ENCODE measurements at places on chromosomes 2 and 18.

DNA sequence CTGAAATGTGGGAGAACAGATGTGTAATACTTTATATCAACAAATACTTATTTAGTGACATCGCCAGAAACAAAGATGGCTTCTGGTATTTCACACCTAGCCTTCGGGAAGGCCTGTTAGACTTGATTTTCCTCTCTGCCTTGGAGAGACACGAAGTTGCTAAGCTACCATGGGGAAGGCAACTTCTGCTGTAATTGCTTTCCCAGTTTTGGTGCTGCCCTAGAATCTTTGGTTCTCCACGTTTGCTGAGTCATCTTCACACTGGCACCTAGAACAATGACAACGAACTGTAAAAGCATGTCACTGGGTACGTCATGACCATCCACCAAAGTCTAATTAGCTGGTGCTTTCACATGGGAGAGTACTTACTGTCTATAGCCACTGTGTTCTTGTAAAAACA lies 58.7 kb upstream of the ACTR3 start:
- DNase-seq: no peak

DNA sequence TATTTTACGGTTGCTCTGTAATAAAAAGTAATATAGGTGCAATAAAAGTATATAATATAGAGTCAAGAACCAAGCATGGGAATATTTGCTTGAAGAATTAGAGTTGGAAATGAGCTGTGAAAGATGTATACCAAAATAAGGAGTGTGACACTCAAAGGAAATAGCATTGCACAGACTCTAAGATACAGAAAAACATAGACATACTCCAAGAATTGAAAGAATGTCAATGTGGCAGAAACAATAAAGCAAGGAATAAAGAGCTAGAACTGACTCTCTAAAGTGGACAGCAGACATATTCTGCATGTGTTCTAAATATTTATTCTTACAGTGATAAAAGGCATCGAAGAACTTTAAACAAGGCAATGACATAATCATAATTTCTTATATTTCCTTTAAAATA lies 561.1 kb upstream of the SETBP1 start:
- DNase-seq: no peak

DNA sequence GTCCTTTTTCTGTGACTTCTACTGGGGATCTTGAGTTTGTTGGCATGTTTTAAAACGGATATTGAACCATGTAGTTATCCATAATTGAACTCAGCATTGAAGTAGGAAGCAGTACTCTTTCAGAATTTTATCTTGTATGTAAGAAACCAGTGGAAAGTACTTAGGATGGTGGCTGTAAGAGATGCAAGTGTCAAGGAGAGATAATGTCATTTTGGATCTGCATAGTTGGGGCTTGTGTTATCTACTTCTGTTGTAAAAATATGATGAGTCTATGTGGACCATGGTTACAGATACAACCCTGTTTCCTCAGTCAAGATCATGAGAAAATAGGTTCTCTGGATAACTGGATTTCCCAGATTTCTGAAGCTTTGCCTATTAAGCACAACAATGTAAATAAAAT lies 113.7 kb downstream of the NAB1 start:
- DNase-seq: no peak

DNA sequence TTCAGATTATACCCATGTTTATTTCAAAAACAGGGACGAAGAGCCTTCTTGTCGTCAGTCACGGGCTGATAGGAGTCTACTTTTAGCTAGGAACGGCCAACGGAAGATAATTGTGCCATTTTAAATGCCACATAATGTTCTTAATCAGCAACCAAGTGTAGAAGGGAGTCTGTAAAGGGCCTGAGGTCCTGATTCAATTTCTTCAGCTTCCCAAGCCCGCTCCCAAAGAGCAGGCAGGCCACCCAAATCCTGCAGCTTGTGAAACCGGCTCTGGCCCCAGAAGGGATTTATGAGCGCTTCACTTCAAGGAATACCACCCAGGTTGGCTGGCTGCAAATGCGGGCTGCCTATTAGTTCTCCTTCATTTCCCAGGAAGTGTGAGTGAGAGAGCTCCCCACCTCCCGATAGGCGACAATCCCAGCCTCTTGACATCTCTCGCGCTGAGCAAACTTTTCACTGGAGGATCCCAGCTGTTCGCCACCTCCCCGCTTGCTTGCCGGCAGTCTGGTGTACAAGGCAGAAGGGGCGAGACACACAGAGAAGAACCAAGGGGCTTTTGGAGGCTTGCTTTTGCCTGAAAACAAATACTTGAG lies 272.9 kb downstream of the CDH20 start:
- DNase-seq: no peak

DNA sequence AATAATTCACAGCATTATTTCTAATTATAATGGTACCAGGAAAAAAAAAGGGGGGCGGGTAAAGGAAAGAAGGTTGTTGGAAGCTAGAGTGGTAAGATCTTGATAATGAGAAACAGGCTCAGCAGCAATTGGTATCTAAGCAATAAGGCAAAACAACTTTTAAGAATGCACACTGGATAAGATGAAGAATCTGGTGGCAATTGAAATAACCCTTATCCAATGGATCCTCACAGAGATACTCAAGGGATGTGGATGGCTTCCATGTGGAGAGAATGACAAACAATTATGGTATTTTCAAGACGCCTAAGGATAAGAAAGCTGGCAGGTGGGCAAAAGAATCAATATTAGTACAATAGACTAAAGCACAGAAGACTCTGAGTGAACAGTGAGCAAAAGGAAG lies 153.6 kb downstream of the UPP2 start:
- DNase-seq: no peak

GRCh38 chr18:38243291-38243690 lies 677.7 kb upstream of the CELF4 start:
- DNase-seq: no peak

DNA sequence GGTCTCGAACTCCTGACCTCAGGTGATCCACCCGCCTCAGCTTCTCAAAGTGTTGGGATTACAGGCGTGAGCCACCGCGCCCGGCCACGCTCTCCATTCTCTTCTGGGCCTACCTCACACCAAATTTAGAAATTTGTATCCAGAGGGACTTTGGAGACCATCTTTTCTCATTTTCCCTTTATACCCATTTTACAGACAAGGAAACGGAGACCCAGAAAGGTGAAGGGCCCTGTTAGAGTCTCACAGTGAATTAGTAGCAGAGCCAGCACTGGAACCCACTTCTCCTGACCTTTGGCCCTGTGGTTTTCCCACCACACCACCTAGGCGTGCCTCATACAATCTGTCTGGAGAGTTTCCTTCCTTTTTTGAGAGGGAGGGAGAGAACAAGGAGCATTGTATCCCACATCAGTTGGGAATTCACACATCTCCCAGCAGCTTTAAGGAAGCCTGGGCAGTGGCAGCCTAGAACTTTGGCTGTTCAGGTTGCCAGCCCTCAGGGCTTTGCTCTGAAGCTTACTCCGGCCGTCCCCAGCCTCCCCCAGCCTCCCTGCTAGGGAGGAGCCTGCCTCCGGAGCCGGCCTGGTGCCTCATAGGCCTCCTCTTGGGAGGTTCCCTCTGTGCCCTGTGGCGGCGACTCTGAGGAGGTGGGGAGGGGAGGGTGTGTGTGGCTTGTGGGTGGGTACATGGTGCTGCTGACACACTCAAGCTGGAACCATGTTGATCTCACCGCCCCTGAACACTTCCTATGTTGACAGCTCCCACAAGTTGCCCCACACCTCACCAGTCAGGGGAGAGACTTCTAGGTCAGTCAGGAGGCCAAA lies 13.8 kb downstream of the FOSL2 start:
- no peak for DNase-seq

GRCh38 chr18:48238636-48239035 lies 170.5 kb downstream of the ZBTB7C start:
- DNase-seq: no peak

- DNase-seq: no peak
Observed at GRCh38 chr2:202007015-202007982, 26.4 kb upstream of the FZD7 start.

DNA sequence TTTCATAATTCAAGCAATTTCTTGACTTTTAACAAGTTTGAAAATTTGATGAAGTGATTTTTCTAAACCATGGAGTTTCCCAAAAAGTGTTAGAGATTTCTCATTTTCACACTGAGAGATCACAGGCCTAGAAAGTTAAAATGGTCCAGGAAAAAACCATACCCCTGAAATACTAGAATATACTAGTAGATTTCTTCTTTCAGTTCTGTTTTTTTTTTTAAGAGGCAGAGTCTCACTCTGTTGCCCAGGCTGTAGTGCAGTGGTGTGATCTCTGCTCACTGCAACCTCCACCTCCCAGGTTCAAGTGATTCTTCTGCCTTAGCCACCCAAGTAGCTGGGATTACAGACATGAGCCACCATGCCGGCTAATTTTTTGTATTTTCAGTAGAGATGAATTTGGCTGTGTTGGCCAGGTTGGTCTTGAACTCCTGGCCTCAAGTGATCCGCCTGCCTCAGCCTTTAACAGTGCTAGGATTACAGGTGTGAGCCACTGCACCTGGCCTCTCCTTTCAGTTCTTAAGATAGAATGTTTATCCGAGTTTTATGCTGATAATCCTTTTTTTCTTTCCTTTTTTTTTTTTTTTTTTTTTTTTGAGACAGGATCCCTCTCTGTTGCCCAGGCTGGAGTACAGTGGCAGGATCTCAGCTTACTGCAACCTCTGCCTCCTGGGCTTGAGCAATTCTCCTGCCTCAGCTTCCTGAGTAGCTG lies 14.4 kb downstream of the MTHFD2 start:
- no peak for DNase-seq

- DNase-seq: no peak
Observed at GRCh38 chr18:74905247-74905646, 303.7 kb downstream of the PTGR3 start.

- no peak for DNase-seq
Observed at GRCh38 chr18:31099450-31100230, 2.6 kb downstream of the DSC2 start.

DNA sequence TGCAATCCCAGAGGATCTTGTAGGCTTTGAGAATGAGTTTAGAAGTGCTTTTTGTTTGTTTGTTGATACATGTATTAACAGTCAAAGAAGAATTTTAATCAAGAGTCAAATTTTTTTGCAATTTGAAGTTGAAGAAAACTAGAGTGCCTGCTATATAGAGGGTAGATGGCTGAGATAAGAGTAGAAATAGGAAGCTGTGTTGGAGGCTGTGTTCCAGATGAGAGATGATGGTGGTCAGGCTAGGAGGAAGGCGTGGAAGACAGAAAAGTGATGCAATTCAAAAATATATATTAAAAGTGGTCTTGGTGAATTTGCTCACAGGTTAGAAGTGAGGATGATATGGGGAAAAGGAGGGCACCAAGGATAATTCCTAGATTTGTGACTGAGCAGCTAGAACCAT lies 978.3 kb downstream of the BCL11A start:
- DNase-seq: no peak

DNA sequence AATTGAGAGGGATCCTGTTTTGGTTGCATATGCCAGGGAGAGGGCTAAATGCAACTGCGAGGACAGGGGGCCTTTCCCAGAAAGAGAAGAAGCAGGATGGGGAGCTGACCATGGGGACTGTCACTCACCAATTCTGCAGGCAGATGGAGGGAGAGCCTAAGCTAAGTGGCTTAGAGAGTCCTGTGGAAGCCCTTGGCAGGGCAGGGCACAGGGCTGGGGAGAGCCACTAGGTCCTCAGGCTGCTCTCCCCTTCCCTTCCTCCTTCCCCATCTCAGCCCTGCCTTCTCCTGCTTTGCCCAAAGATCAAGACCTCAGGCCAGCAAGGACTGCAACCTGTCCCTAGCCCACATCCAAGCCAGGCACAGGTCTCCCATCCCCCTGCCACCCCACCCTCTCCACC lies 24.4 kb upstream of the CATIP start:
- no peak for DNase-seq

DNA sequence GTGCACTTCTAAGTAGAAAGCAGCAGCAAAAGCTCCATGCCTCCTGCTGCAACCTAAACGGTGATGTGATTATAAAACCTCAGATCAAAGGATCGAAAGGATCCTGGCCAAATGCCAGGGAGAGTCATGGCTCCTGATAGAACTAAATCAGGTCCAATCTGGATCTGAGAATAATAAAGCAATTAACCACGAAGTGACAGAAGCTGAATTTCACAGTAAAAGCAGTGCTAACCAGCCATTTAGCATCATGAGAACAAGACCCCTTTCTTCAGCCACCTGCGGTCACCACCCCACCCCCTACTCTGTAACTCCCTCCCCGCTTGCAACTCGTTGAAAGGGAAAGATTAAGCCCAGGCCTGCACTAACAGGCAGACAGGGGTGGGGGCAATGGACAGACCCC lies 748.7 kb downstream of the BCL11A start:
- no peak for DNase-seq

- no peak for DNase-seq
Observed at GRCh38 chr18:79416022-79416676, 20.4 kb downstream of the NFATC1 start.

- no peak for DNase-seq
Observed at GRCh38 chr2:220191031-220191430, 563.6 kb downstream of the SLC4A3 start.

GRCh38 chr2:110170102-110170501 lies 34.7 kb downstream of the NPHP1 start:
- no peak for DNase-seq

DNA sequence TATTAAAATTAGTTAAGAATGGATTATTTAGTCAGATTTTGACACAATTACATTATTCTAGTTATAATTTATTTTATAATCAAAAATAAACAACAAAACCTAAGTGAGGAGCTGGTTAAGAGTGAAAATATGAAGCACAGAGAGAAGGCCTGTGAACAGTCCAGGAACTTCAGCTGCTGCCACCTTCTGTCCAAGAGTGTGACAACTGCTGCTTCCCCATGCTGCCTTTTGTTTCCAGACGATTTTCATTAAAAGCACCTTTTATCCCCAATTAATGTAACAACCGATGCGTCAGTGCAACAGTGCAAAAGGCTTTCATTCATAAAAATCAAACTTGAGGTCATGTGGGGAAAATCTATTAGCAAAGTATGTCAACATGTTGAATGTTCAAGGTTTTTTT lies 363.6 kb downstream of the CTNNA2 start:
- no peak for DNase-seq

DNA sequence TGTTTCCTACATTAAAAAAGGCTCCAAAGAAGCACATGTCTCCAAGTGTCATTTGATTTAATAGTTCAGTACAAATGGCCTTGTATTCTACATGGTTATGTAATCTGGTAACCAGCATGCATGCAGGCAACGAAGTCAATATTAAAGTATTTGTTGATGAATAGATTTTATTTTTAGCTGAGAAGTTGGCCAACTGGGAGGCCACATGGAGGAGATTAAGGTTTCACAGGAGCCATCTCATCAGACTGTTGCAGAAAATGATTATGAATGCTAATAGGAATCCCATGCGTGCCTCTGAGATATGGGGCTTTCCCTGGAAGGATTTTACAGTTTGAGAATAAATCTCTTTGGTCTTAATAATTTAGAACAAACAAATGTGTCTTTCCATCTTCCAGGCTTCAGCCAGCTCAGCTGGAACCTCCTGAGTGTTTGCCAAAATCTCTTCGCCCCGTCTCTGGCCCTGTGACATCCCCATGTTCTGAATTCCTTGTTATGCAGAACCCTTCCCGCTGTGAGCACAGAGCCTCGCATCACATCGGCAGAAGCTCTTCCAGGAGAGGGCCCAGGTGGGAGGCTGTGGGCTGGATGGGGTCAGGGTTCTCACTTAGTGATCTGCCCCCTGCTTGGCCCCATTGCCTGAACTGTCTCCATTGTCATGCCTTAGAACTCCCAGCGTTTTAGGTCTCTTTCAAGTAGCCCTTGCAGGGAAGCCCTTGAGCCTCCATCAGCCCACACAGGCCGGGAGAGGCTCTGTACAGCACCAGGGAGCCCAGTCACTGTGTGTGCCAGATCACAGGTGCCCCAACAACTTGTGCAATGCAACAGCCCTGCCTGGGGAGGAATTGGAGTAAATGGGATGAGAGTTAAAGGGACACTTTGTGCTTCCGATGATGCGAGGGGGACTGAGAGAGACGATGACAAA lies 190.5 kb upstream of the TWIST2 start:
- DNase-seq: no peak

GRCh38 chr2:5539282-5540165 lies 152.7 kb upstream of the SOX11 start:
- DNase-seq: no peak
